GM23338 (cell line): ENCODE measurements at places on chromosomes 2 and 18.
A peak's percentile ranks its signal among the peaks of the same experiment; 100 is the strongest.

- H3K27me3 ChIP-seq = no peaks in the 10 kb centered on the region
- H3K4me1 ChIP-seq = peaks cover 17% of the 10 kb centered on the region
- peak; percentile 53 for DNase-seq
- H3K36me3 ChIP-seq = no peaks in the 10 kb centered on the region
- no peak overlapping the region for H3K4me3 ChIP-seq
- H3K27ac ChIP-seq = no peak overlapping the region
These were observed 83.3 kb downstream of the SMIM21 start for GRCh38 chr18:75344161-75344560.

DNA sequence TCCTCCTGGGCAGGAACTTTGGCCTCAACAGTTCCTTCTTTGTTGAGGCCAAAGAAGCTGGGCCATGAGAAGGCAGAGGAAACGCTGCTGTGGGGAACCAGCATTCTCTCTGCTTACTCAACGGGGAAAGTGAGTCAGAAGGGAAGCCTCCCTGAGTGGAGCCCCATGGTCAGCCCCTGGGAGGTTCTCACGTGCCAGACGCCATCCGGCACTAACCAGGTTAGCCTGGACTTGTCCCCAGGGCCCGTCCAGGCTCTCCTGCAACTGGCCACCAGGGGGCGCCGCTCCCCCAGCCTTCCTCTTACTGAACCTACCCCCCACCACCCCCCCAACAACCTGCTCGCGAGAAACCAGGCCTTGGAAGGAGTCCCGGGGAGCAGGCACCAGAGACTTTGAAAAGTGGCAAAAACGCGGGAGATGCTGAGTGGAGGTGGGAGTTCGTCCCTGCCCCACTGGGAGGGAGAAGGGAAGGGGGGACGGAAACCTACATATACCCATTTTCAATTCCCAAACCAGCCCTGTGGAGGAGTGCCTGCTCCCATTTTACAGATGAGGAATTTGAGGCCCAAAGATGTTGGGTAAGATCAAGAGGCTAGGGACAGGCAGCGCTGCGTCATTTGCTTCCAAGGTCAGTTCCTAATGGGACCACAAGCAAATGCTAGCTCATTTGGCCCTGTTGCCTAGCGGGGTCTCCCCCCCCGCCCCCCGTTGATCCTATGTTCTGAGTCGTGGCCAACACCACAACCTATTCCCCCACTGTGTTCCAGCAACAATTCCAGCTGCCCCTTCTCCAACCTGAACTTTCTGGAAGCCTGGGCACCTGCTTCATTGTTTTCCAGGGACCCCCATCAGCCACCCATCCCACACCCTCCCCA, 20.0 kb downstream of the TEX44 start:
- H3K27ac ChIP-seq = peak overlapping the region; percentile 100
- no peaks in the 10 kb centered on the region for H3K27me3 ChIP-seq
- H3K4me1 ChIP-seq = peaks cover 45% of the 10 kb centered on the region
- H3K36me3 ChIP-seq = no peaks in the 10 kb centered on the region

DNA sequence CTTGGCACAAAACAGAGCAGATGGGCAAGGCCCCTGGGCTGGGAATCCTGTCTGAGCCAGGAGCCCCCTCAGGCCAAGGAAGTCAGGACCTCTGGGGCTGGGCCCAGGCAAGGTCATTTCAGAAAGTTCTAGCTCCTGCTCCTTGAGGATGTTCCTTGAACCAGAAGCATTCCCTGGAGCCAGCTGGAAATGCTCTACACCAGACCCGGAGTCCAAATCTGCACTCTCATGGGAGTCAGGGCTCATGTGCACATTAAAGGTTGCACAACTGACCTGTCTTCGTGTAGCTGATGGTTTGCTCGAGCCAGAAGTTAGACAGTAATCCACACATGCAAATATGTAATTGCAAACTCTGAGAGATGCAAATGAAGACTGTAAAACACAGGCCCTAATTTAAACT, 18.0 kb downstream of the PARD6G start:
- no peaks in the 10 kb centered on the region for H3K36me3 ChIP-seq
- no peak overlapping the region for H3K4me3 ChIP-seq
- H3K27me3 ChIP-seq = no peaks in the 10 kb centered on the region
- H3K27ac ChIP-seq = no peak overlapping the region
- no peak for DNase-seq

GRCh38 chr18:11791131-11791530, 60.1 kb upstream of the CHMP1B start:
- no peak for DNase-seq
- H3K27ac ChIP-seq = peak overlapping the region; percentile 14; the same call in 1 of the 2 replicates
- H3K4me3 ChIP-seq = no peak overlapping the region
- H3K4me1 ChIP-seq = peaks cover 32% of the 10 kb centered on the region

- DNase-seq = peak; percentile 94
- peaks cover 4% of the 10 kb centered on the region; the same call in 1 of the 2 replicates for H3K36me3 ChIP-seq
- H3K4me1 ChIP-seq = peaks cover 6% of the 10 kb centered on the region
- no peaks in the 10 kb centered on the region for H3K27me3 ChIP-seq
- H3K4me3 ChIP-seq = no peak overlapping the region
These were observed 90.6 kb downstream of the FEZ2 start for GRCh38 chr2:36507408-36507812.

GRCh38 chr2:67108231-67108630, 288.9 kb upstream of the ETAA1 start:
- H3K27ac ChIP-seq = no peak overlapping the region
- no peaks in the 10 kb centered on the region for H3K27me3 ChIP-seq
- DNase-seq = no peak

DNA sequence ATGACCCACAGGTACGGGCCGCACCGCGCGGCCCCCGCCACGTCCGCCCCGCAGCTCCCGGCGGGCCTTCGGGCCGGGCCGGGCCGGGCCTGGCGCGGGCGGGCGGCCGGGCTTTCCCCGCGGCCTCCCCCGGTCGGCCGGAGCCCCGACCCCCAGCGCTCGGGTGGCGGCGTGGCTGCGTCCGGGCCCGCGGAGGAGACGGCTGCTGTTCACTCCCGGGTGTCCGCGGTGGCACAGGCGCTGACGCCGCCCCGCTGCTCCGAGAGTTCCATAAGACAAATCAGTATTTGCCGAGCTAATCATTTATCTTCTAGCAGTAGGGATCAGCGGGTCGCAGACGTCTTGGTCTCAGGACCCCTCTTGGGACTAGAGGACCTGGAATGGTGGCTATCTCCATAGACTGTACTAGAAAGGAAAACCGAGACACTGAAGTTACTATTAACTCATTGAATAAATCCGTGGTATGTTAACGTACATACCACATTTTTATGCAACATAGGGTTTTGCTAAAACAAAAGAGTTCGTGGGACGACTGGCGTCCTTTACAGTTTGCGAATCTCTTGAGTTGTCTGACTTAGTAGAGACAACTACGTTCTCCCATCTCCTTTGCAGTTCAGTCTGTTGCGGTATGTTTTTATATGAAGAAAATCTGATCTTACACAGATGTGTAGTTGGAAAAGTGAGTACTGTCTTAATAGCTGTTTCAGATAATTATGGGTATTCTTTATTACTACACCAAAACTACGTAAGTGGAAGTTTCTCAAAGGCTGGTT, 500 bp downstream of the LIMS1 start:
- H3K27ac ChIP-seq = no peak overlapping the region
- peak; percentile 46 for DNase-seq

DNA sequence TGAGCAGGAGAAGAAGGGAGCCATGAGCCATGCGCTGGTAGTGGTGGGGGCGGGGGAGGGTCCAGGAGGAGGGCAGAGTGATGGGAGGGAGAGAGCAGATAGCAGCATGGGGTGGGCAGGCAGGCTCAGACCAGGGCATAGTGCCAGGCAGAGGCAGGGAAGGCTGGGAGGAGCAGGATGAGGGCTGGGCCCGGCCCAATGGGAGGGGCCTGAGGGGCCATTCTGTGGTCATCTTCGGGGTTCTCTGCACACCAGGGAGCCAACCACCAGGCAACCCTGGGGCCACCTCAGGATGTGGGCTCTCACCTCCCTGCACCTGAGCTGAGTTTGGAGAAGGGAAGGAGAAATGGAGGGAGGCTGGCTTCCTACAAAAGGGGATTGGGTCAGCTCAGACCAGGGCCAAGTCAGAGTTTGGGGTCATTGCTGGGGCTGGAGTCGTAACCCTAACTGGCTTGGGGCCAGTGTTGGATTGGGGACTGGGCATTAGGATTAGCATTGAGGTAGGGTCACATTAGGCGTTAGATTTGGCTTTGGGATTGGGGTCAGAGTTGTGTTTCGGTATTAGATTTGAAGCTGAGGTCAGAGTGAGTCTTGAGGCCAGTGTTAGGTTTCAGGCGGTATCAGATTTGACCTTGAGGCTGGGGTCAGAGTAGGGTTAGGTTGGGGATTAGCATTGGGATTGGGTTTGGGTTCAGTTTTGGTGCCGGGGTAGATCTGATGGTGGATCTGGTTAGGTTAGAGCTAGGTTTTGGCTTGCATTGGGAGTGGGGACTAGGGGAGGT, 11.2 kb downstream of the VIL1 start:
- no peak overlapping the region for H3K4me3 ChIP-seq
- DNase-seq = no peak
- no peaks in the 10 kb centered on the region for H3K36me3 ChIP-seq

GRCh38 chr2:219643788-219644398, 16.5 kb downstream of the SLC4A3 start:
- H3K27ac ChIP-seq = no peak overlapping the region
- H3K4me1 ChIP-seq = peaks cover 13% of the 10 kb centered on the region; the same call in 1 of the 2 replicates
- no peak overlapping the region for H3K4me3 ChIP-seq
- DNase-seq = peak; percentile 75
- no peaks in the 10 kb centered on the region for H3K36me3 ChIP-seq

- no peaks in the 10 kb centered on the region for H3K4me1 ChIP-seq
- no peak overlapping the region for H3K27ac ChIP-seq
- DNase-seq = no peak
- no peaks in the 10 kb centered on the region for H3K27me3 ChIP-seq
- H3K36me3 ChIP-seq = no peaks in the 10 kb centered on the region
These were observed 173.5 kb upstream of the FOSL2 start for GRCh38 chr2:28219138-28219537.

GRCh38 chr2:114034742-114035141, 144.9 kb downstream of the ACTR3 start:
- DNase-seq = no peak
- no peak overlapping the region for H3K27ac ChIP-seq
- H3K4me3 ChIP-seq = no peak overlapping the region
- H3K27me3 ChIP-seq = no peaks in the 10 kb centered on the region
- H3K4me1 ChIP-seq = peaks cover 9% of the 10 kb centered on the region; the same call in 1 of the 2 replicates
- H3K36me3 ChIP-seq = no peaks in the 10 kb centered on the region

- H3K4me1 ChIP-seq = no peaks in the 10 kb centered on the region
- no peak overlapping the region for H3K27ac ChIP-seq
- H3K27me3 ChIP-seq = no peaks in the 10 kb centered on the region
- DNase-seq = no peak
- H3K4me3 ChIP-seq = no peak overlapping the region
- H3K36me3 ChIP-seq = no peaks in the 10 kb centered on the region
These were observed 16.6 kb downstream of the SP110 start for GRCh38 chr2:230203110-230203676.

GRCh38 chr2:134129900-134130537, 123.9 kb upstream of the MGAT5 start:
- no peak overlapping the region for H3K27ac ChIP-seq
- H3K4me3 ChIP-seq = no peak overlapping the region
- DNase-seq = no peak
- no peaks in the 10 kb centered on the region for H3K36me3 ChIP-seq

- H3K27ac ChIP-seq = no peak overlapping the region
- peaks cover 9% of the 10 kb centered on the region for H3K4me1 ChIP-seq
- H3K4me3 ChIP-seq = no peak overlapping the region
These were observed 854.6 kb downstream of the RNF144A start for GRCh38 chr2:7771781-7772180.

DNA sequence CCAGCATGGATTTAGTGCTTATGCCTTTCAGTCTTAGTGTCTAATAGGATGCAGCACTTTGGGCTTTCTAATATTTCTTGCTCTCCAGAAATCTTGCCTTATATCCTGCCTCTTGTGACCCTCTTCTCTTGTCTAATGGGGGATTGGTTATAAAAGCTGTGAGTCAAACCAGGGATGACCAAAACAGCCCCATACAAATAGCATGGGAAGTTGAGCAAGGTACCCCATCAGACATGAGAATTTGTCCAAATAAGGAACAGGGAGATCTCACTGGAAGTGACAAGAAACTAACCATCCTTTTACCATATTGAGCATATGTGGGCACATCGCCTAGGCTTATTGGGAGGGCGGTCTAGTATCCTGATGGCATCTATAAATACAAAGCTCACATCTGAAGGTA, 78.8 kb upstream of the BZW1 start:
- H3K27me3 ChIP-seq = no peaks in the 10 kb centered on the region
- no peak overlapping the region for H3K27ac ChIP-seq
- H3K36me3 ChIP-seq = no peaks in the 10 kb centered on the region
- H3K4me1 ChIP-seq = peaks cover 32% of the 10 kb centered on the region

DNA sequence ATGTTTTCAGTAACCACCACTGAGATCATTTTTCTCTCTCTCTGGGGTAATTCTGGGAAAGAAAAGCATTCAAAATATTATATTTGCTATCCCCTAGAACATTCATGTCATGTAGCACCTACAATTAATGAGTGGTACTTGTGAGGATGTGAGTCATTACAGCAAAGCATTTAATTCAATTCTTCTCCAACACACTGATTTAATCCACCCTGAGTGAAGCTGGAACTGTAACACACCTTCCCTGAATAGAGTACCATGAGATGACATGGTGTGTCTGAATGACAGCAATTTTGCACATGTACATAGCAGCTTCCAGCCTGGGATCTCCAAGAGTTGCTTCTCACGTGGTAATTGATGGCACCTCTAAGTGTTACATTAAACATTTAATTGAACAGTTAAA, 207.1 kb upstream of the SLC14A2 start:
- H3K36me3 ChIP-seq = no peaks in the 10 kb centered on the region
- no peak overlapping the region for H3K27ac ChIP-seq
- H3K4me1 ChIP-seq = 0 out of 2 replicates have a peak, but pooled peaks cover 3% of the 10 kb centered on the region
- H3K27me3 ChIP-seq = no peaks in the 10 kb centered on the region

- no peaks in the 10 kb centered on the region for H3K27me3 ChIP-seq
- no peak for DNase-seq
- no peaks in the 10 kb centered on the region for H3K4me1 ChIP-seq
These were observed 10.5 kb downstream of the FAM110C start for GRCh38 chr2:35852-36251.

GRCh38 chr2:237627441-237628246, at the start of gene LRRFIP1:
Gene LRRFIP1 (plus strand): TSS chr2:237627587. CDS start chr2:237627645, 58 bp downstream.
- no peak within 1 kb of the TSS for H3K27ac ChIP-seq
- DNase-seq = peak; percentile 62
- H3K4me3 ChIP-seq = peak within 1 kb of the TSS; percentile 72
- peaks cover 12% of the 10 kb centered on the region for H3K4me1 ChIP-seq
- 0 out of 2 replicates have a peak, but pooled peaks cover 3% of the 10 kb centered on the region for H3K36me3 ChIP-seq

- no peaks in the 10 kb centered on the region for H3K27me3 ChIP-seq
- H3K36me3 ChIP-seq = no peaks in the 10 kb centered on the region
- H3K4me3 ChIP-seq = no peak overlapping the region
- no peak for DNase-seq
- H3K27ac ChIP-seq = no peak overlapping the region
These were observed 75.3 kb downstream of the BABAM2 start for GRCh38 chr2:27965841-27966240.

- H3K4me3 ChIP-seq = no peak overlapping the region
- no peaks in the 10 kb centered on the region for H3K4me1 ChIP-seq
- no peak for DNase-seq
These were observed 77.6 kb upstream of the SLC4A10 start for GRCh38 chr2:161546635-161547034.

- no peaks in the 10 kb centered on the region for H3K36me3 ChIP-seq
- DNase-seq = no peak
- H3K27me3 ChIP-seq = no peaks in the 10 kb centered on the region
- H3K27ac ChIP-seq = no peak overlapping the region
These were observed 9.9 kb downstream of the IER3IP1 start for GRCh38 chr18:47166294-47166693.

- no peaks in the 10 kb centered on the region for H3K27me3 ChIP-seq
- no peak for DNase-seq
- no peaks in the 10 kb centered on the region for H3K36me3 ChIP-seq
- H3K4me1 ChIP-seq = no peaks in the 10 kb centered on the region
These were observed 33.5 kb upstream of the REL start for GRCh38 chr2:60847854-60848253.

- DNase-seq = no peak
- no peak overlapping the region for H3K27ac ChIP-seq
- no peaks in the 10 kb centered on the region for H3K36me3 ChIP-seq
These were observed 19.4 kb downstream of the ABCB11 start for GRCh38 chr2:169011698-169012097.
